ENCODE measurements at places on chromosomes 5 and 9.

GRCh38 chr9:133825555-133826218 lies 87.5 kb upstream of the SARDH start:
- DNase-seq: no peak

DNA sequence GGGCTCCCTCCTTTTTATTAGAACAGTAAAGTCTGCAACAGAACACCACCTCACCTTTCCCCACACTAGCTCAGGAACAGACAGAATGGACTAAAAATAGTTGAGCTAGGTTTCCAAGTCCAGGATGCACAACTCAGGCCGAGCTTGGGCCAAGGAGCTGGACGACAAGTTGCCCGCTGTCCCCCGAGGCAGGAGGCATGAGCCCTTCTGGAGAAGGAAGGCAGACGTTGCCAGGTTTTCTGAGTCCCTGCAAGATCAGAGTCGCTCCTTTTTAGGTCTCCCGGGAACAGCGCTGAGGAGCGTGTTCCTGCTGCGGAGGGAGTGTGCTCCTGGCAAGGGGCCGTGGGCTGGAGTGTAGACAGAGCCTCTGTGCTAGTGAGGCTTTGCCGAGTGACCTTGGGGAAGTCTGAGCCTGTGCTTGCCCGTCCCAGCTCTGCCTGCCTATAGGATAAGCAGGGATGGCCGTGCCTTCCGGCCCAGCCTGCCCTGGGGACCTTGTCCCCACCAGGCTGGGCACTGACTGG lies 121.6 kb downstream of the WNK2 start:
- peak; percentile 24 for DNase-seq

DNA sequence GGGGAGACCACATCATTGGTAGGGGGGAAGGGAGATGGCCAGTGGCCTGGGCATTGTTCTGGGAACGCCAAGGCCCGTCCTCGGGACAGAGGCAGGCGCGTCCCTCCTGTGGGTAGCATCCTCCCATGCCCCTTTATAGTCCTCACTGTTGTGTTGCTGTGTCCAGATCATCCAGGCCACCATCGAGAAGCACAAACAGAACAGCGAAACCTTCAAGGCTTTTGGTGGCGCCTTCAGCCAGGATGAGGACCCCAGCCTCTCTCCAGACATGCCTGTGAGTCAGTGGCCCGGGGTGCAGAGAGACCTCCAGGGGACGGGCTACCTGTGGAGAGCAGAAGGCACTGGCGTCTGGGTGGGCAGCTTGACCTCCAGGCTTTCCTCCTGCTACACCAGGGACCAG lies 38.4 kb upstream of the SUSD3 start:
- DNase-seq: peak; percentile 22

DNA sequence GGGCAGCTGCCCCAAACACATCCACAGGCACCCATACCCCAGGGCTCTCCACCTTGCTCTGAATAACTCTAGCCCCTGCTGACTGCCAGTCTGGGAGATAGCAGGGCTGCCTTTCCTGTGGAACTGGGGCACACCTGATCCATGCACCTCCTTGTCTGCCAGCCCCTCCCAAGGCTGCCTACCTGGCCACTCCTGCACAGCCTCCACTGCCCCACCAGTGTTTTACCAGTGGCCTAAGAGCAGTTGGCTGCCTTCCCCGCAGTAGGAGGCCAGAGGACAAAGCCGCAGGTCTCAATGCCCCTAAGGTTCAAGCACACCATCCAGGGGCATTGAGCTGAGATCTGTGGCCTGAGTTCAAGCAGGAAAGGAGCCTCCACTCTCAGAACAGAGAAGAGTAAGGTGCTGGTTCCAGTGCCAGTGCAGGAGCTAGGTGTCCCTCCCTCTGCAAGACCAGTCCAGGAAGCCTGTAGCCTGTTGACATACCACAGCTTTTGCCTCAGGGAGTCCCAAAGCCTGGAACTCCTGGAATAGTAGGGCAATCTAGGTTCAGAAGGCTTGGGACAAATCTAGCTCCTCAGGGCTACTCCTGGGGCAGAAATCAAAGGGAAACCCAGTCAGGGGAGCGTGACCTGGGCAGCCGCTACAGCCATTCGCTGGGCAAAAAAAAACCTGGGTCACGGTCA lies 514.5 kb upstream of the PTGER4 start:
- DNase-seq: peak; percentile 27

DNA sequence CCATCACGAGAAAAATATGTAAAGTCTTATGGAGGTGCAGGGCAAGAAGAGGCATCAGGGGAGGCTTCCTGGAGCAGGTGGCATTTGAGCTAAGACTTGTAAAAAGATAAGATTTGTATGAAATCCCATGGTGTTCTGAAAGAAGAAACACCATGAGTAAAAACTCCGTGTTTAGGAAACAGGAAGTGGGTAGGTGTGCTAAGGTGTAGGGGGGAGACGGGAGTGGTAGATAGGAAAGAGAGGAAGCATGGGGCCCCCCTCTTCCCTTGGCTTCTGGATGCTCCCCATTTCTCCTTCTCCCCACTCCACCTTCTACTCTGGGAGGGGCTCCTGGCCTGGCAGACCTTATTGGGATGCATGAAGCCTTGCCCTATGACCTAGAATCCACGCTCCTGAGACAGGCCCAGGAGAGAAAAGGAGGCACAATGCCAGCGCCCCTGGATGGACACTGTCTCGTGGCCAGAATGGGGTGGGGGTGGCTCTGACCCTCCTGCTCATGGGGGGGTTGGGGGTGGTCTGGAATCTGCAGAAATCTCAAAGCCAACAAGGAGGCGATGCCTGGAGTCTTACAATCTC lies 103.6 kb downstream of the GTF3C4 start:
- DNase-seq: no peak

DNA sequence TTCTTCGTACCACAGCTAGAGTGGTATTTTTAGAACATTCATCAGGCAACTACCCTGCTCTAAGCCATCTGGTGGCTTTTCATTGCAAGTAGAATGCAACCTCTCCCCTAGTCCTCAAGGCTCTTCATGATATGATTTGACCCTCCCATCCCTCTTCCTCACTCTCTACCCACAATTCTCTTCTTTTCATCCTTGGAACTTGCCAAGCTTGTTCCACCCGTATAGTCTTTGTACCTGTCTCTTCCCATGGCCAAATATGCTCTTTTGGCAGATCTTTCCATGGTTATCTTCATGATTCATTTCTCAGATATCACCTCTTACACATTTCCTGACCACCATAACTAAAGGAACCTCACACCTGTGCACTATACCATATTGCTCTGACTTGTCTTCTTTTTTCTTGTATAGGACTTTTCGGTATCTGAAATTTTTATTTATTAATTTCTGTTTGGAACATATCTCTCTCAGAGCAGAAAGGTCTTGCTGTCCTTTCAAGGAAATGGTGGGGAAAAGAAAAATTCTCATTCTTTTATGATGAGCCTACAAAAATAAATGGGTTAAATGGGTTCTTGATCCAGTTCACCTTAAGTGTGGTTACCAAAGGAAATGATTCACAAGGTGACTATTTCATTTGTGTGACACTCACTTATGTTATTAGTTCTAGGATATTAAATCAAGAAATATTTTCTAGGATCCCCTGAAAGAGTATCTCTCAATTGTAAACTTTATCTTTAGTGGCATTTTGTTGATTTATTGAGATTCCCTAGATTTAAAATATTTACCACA lies 3.7 kb upstream of the CD274 start:
- no peak for DNase-seq
